ENCODE measurements at places on chromosomes 1 and 21.
A peak's percentile ranks its signal among the peaks of the same experiment; 100 is the strongest.

- DNase-seq, result no peak
Measured at GRCh38 chr1:93003981-93004380, 42.7 kb upstream of the DIPK1A start.

GRCh38 chr21:46384556-46384955, 60.6 kb downstream of the PCNT start:
- no peak for DNase-seq

DNA sequence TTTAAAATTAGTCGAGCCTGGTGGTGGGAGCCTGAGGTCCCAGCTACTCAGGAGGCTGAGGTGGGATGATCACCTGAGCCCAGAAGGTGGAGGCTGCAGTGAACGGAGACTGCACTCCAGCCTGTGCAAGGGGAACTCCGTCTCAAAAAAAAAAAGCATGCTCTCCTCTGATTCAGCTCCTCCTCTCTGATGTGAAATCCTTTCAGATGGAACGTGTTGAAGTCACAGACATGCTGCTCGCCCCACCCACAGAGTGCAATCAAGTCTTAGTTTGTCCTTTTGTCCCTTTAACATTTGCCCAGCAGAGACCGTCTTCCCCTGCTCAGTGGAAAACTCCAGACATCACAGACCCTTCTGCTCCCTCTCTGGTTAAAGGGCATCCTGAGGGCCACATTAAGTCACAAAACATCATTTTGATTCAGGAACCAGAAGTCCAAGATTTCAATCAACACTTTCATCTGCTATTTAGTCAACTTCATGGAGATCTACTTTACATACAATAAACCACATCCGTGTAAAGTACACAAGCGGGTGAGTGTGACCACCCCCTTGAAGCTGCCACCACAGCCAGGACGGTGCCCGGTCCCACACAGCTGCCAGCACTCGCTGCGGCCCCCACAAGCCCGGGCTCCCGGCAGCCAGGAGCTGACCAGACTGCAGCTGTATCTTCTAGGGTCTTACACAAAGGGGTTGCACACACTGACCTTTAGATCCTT, 18.9 kb upstream of the RNF223 start:
- no peak for DNase-seq

- no peak for DNase-seq
Measured at GRCh38 chr21:29396951-29397455, 98.3 kb downstream of the BACH1 start.

- DNase-seq, result no peak
Measured at GRCh38 chr1:178379807-178380206, 117.0 kb downstream of the CLEC20A start.

- DNase-seq, result no peak
Measured at GRCh38 chr1:20735581-20736111, 3.1 kb upstream of the SH2D5 start.

GRCh38 chr1:8571200-8571984, 246.0 kb downstream of the RERE start:
- DNase-seq, result no peak

- DNase-seq, result no peak
Measured at GRCh38 chr1:24286246-24287010, 32.7 kb upstream of the GRHL3 start.

DNA sequence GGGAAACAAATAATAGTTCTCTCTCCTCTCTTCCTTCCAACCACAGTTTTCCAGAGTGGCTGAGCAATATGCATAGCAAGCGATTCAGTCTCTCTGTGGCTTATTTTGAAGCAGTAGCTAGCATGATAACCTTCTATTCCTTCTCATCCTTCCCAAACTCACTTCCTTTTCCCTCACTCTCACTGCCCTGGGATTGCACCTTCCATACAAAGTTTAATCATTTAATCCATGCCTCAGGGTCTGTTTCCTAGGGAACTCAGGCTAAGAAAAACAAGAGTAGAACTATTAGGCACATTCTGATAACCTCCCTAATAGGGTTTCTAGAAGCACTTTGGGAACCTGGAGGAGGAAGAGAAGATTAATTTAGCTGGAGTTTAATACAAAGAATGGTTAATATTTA, 97.7 kb upstream of the S1PR1 start:
- DNase-seq, result no peak

- DNase-seq, result peak; percentile 33
Measured at GRCh38 chr1:35726450-35727433, 8.1 kb upstream of the C1orf216 start.

DNA sequence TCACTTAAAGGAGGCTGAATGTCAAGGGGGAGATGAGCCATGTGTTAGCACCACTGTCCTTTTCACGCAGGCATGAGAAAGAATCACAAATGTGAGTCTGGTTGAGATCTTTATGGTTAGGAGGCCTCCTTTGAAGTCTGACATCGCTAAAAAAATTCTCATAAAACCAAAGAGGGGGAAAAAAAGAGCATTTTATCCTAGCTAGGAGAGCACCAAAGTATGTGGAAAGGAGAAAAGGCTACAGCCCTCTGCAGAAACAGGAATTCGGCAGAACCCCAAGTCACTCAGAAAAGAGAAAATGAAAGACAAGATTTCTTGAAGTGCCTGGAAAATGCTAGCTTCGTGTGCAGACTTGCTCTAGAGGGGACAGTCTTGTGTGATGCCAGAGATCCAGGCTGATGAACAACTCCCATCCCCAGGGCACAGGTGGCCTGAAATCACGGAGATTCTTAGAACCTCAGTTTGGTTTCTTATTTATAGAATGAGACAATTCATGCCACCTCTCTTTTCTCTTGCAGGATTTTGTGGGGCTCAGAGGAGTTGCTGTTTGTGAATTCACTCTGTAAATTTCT, 61.5 kb downstream of the RUNX1 start:
- DNase-seq, result no peak

- no peak for DNase-seq
Measured at GRCh38 chr1:54813485-54814125, 12.5 kb upstream of the TTC22 start.

DNA sequence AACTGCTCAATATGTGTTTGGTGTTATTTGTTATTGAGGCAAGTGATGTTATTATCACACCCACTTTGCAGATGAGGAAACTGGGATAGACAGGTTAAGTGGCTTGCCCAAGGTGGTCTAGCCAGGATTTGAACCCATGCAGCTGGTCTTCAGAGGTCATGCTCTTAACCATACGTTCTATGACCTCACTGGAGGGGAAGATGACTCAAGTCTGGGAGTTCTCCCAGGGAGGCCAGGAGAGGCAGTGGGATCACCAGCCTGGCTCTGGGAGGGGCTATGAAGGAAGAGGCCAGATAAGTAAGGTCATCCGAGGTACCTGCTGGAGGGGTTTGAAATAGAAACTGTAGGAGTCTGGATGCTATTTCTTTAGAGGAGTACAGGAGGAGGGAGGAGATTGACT, 95.3 kb downstream of the NAV1 start:
- DNase-seq, result no peak

DNA sequence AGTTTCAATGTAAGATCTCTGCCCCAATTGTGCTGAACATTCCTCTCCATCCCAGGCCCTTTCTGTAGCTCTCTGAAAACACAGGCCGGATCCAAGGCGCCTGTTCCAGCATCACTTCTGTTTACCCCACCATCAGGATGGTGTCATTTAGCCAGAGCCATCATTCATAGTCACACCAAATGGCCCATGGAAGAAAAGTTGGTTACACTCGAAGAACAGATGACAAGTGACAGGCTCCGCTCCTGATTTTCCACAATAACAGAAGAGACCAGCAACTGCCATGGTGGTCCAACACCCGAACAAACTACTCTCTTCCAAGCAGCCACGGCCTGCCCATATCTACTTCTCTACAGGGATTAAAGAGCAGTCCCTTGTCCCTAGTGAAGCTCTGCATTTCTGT, 59.9 kb upstream of the PROX1 start:
- no peak for DNase-seq

DNA sequence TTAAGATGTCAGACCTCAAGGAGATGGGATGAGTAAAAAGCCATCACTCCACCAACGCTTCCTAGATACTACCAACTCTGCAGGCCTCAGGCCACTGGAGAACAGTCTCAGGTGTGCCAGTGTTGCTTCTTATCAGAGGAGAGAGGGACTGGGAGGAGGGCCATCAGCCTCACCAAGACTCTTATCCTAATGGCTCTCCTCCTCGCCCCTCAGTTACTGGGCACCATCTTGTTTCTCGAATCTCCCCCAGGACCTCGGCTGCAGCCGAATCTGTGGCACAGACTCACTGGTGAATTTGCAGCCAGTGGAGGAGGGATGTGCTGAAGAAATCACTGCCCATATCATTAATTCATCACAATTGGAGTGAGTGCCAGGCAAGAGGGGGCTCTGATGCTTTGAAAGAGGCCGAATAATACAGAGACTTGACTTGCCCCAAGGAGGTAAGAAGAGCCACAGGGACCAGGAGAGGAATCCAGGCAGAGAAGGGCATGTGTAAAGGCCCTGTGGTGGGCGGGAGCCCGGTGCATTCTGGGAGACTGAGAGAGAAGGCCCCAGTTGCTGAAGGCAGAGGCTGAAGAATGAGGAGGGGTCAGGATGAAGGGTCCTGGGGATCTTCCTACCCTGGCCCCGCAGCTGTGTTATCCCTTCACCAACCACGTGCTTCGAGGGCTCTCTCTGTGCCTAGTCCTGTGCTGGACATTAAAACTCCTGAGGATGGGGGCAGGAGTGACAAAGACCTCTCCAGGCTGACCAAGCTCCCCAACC, 129.8 kb downstream of the PTPRU start:
- no peak for DNase-seq

GRCh38 chr21:32764186-32764585, 7.4 kb downstream of the PAXBP1 start:
- DNase-seq, result no peak

- no peak for DNase-seq
Measured at GRCh38 chr1:223756806-223757700, 44.7 kb downstream of the CAPN2 start.

DNA sequence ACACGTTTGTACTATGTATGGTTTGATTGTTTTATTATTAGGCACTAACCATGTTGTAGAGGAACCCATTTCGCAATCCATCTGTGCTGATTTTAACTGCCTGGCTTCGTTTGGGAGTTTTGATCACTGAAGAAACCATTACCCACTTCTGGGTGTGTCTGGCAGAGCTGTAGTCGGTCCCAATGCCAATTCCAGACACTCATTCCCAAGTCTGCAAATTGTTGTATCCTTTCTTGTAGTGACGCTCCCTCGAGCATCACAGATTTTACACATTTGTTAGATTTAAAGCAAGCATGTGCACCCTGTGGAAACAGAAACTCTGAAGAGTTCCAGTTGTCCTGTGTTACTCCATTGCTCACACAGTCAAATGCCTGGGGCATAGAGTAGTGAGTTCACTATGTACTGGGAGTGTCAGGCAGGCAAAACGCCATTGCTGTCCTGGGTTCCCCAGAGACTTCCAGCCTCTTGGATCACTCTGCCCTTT, 31.0 kb upstream of the EFCAB14 start:
- no peak for DNase-seq

- DNase-seq, result no peak
Measured at GRCh38 chr1:116331523-116331922, 41.5 kb upstream of the ATP1A1 start.

GRCh38 chr21:25967181-25967900, 203.2 kb downstream of the APP start:
- no peak for DNase-seq

GRCh38 chr1:59026472-59026948, 242.7 kb upstream of the JUN start:
- no peak for DNase-seq

DNA sequence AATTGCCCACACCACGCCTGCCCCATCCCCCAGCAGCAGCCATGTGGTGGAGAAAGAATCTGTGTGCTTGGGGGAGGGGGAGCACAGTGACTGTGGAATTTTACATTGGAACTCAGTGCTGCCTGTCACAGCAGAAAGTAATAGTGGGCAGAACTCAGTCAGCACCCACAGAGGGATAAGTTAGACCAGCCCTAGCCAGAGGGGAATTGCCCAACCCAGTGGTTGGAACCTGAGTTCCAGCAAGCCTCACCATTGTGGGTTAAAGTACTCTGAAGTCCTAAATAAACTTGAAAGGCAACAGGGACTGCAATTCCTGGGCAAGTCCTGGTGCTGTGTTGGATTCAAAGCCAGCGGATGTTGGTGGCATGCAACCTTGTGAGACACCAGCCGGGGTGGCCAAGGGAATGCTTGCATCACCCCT, 88.8 kb downstream of the MRPL39 start:
- DNase-seq, result no peak

GRCh38 chr1:151815716-151816327, 10.6 kb upstream of the LINGO4 start:
- DNase-seq, result no peak

- DNase-seq, result no peak
Measured at GRCh38 chr1:230349020-230349393, 77.1 kb downstream of the PGBD5 start.

GRCh38 chr21:37253991-37254390, 13.1 kb downstream of the VPS26C start:
- no peak for DNase-seq

DNA sequence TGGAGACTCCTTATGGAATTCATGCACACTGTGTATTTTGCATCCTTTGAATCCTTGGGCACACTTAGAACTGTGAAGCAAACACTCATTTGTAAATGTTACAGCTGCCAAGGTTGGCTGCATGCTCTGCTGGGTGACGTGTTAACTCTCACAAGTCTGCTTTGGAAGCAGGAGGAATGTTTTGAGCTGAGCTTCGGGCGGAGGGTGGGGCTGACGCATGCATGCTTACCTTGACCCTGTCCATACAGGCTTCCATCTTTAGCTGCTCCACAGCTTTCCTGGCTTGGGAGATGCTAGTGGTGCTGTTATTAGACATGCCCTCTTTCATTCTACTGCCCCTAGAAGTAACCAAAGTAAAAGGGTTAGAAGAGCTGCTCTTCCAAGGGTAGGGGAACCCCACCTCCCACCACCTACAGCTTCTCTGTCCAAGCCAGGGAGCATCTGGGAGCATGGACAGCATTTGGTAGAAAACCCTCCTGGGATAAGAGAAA, 66.0 kb downstream of the GNG4 start:
- no peak for DNase-seq

GRCh38 chr1:109361069-109361468, 36.6 kb downstream of the SORT1 start:
- DNase-seq, result no peak

GRCh38 chr1:170470121-170470520, 61.8 kb upstream of the GORAB start:
- DNase-seq, result no peak

GRCh38 chr1:45200906-45201500, 5.4 kb downstream of the ZSWIM5 start:
- DNase-seq, result no peak

All from heart right ventricle (tissue), 16 donors.